ENCODE measurements at places on chromosomes 16 and 17.

DNA sequence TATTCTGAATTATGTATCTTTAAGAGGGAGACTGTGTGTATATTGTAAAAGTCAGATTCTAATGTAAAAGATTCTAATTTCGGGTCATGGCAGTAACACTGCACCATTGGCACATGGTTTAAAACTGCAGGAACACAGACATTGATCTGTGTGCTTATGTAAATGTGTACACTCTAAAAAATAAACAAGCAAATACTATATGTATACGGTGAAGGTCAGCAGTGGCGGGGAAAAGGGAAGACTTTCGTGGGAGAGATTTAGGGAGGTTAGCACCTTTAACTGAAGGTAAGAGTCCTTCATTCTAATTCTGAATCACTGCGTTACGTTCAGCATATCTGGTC lies 157.8 kb upstream of the FAM20A start:
- no peak for DNase-seq

DNA sequence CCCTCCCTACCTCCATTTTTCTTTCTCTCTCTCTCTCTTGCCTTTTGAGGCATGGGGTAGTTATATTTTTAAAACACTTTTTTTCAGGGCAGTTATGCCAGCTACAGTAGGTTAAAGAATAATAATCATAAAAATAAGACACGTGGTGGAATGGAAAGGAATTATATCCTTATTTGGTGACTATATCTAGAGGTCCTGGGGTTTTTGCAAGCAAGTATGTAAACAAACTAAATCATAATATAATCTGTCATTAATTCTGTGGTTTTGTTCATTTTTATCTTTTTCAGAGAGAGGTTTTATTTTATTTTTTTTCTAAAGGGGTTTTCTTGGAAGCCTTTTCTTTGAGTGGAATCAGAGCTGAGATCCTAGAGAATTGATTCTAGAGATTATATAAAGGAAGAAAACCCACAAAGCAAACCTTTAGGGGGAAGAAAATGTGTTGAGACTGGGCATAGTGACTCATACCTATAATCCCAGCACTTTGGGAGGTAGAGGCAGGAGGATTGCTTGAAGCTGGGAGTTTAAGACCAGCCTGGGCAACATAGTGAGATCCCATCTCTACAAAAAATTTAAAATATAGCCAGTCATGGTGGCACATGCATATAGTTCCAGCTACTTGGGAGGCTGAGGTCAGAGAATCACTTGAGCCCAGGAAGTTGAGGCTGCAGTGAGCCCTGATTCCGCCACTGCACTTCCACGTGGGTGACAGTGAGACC lies 53.2 kb downstream of the NQO1 start:
- DNase-seq: no peak

DNA sequence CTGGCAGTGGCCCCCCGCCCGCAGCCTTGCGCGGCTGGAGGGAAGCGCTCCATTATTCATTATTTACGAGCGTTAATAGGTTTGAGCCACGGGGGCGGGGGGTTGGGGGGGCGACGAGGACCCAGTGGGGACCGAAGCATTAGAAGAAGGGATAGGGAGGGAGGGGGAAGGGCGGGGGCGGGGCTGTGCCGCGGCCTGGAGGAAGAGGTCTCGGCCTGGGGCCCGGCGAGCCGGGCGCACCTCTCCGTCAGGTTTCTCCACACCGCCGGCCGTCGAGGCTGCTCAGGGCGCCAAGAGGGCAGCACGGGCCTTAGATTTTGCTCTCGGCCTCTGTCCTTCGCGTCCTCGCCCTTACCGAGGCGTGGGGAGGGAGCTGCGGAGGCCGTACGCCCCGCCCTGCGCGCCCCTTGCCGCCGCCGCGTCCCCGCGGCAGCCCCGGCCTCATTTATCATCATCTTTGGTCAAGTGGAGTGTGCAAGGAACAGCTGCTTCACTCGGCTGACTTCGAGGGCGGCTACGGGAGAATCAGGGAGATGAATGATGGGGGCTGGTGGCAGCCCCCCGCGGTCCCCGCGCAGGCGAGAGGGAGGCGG lies 54.2 kb downstream of the SREBF1 start:
- DNase-seq: no peak

GRCh38 chr16:26827386-26827785 lies 239.3 kb upstream of the C16orf82 start:
- no peak for DNase-seq

DNA sequence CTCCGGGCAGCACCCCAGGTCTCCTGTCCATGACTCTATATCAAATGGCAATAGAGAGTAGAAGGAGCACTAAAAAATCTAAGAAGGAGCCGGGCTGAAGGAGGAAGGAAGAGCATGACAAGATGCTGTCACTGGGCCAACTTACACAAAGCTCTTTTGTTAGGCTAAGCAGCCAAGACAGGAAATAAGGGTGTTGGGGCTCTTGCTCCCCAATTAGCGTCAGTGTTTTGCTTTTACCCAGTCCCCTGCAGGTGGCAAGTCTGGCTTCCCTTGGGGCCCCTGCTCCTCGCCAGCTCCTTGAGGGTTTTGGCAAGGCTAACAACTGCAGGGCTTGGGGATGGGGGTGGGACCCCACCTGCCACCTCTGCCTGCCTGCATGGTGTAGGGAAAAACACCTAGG lies 120.5 kb downstream of the CCT6B start:
- no peak for DNase-seq

- DNase-seq: no peak
Observed at GRCh38 chr16:83343935-83344366, 463.8 kb upstream of the HSBP1 start.

DNA sequence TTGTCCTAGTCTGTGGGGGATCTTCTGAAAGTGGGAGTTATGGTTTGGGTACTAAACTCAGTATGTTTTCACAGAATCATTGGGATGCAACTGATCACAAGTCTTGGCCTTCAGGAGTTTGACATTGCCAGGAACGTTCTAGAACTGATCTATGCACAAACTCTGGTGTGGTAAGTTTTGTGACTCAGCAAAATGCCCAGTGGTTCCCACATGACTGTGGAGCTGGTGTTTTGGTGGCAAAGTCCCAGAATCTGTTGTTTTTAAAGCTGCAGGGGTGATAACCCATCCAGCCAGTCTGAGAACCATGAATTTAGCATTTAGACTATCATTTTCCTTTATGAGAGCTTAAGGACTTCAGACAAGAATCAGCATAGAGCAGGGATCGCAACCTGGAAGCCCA lies 40.6 kb downstream of the GDE1 start:
- no peak for DNase-seq

- no peak for DNase-seq
Observed at GRCh38 chr17:42246515-42246914, 29.7 kb downstream of the STAT5B start.

DNA sequence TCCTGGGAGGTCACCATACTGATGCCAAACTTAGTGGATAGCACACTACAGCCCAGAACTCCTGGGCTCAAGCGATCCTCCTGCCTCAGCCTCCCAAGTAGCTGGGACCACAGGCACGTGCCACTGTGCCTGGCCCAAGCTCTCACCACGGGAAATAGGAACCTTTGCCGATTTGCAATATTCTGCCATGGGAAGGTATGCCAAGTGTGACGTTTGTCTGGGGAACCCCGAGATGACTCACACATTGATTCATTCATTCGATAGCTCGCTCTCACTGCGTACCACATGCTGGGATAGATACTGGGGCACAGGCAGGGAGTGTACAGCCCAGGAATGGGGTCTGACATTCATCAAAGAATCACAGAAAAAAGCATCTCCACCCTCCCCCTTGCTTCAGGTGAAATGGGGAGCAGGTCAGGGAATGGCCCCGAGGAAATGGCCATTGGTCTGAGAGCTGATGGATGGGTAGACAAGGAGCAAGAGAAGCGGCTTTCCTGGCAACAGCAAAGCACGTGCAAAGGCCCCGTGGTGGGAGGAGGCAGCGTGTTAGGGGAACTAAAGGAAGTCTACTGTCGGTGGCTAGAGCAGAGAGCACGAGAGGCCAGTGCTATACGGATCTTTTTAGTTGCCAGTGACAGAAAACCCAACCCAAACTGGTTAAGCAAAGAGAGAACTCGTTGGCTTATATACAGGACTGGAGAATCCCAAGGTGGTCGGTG lies 44.1 kb downstream of the DNAH17 start:
- no peak for DNase-seq

GRCh38 chr16:52318302-52319009 lies 228.5 kb downstream of the TOX3 start:
- DNase-seq: no peak

DNA sequence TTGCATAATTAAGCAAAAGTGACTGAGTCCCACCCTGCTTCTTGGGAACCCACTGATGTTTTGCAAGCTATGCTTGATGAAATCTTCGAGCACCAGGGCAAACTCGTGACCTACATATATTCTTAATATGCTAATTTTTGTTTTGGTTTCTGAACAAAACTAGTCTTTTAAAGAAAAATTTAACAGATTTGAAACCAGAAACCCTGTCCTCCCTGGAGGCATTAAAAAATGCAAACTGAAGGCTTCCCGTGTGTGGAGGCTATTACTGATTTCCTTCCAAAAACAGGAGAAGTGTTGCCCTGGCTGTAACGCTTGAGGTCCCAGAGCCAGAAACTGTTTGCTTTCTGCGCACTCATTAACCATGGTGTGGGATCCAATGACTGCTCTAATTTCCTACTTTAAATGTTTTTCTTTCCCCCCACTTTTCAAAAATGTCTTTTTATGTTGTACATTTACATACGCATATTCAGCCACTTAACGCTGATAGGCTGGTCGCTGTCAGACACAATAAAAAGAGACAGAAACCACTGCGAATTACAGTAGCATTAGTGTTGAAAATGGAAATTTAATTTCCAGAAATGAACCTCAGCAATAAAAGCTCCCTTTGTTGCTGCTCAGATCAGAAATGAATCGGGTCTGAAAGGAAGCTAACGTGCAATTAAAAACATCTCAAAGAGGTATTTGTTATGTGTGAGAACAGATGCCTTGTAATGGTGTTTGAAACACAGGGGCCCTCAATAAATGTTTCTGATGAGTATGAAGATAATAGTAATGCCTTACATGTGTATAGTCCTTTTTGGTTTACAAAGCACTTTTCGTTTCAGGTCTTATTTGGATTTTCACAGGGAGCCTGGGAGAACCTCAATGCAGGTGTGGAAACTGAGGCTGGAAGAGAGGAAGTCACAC lies 39.9 kb upstream of the IRX6 start:
- no peak for DNase-seq

GRCh38 chr17:51289696-51290111 lies 29.4 kb downstream of the UTP18 start:
- no peak for DNase-seq

- DNase-seq: no peak
Observed at GRCh38 chr17:6505425-6506142, 50.8 kb downstream of the PITPNM3 start.

DNA sequence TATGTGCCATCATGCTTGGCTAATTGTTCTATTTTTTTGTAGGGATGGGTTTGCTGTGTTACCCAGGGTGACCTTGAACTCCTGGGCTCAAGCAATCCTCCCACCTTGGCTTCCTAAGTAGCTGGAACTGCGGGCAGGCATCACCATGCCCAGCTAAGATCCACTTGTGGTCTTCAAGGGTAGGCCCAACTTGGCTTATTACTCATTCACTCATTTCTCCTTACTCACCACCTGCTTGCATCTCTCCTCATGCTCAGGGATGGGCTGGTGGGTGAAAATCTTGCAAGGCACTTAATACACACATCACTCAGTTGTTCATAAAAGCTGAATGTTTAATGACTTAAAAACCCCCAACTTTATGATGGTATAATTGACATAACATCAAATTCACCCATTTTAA lies 207.8 kb downstream of the SHISA9 start:
- DNase-seq: no peak

DNA sequence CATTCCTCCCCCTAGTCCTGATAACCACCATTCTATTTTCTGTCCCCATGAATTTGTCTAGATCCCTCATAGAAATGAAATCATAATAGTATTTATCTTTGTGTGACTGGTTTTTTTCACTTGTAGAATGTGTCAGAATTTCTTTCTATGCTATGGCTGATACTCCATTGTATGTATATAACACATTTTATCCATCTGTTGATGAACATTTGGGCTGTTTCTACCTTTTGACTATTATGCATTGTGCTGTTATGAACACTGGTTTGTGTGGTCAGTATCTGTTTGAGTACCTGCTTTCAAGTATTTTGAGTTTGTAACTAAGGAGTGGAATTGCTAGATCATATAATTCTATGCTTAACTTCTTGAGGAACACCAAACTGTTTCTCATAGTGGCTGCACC lies 16.0 kb upstream of the DRG2 start:
- DNase-seq: no peak

DNA sequence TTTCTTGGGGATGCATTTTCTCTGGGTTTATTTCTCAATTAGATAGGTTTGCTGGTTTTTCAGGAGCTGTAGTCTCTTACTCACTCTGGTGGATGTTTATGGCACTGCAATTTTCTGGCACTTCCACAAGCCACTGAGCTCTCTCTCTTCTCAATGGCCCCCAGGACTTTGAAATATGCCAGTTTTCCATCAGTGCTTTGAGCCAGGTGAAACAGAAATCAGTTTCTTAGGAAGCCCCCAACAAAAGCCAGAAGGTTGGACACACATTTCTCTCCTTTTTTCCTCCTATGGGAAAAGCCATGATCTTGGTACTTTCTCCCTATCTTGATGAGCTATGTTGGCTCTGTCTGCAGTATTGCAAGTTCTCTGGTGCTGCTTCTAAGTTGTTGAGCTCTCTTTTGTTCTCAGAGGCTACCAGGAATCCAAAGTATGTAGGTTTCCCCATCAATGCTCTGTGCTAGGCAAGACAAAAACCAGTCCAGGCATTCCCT lies 90.7 kb upstream of the SMIM36 start:
- no peak for DNase-seq

DNA sequence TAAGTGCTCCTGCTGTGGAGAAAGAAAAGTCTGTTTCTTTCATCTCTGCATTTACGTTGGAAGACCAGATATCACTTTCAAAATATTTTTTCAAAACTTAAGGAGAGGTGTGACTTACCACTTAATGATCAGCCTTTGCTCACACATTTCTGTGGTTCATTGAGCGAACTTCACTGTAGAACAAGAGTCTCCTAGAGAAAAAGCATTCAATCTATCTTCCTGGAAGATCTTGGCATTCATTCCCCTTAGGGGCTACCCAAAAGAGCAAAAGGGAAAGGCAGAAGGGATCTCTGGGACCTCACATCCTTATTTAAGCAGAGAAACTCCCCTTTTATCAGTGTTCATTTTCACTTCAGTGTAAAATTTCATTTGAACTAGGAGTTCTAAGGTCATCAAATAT lies 61.2 kb downstream of the HS3ST3A1 start:
- DNase-seq: no peak

DNA sequence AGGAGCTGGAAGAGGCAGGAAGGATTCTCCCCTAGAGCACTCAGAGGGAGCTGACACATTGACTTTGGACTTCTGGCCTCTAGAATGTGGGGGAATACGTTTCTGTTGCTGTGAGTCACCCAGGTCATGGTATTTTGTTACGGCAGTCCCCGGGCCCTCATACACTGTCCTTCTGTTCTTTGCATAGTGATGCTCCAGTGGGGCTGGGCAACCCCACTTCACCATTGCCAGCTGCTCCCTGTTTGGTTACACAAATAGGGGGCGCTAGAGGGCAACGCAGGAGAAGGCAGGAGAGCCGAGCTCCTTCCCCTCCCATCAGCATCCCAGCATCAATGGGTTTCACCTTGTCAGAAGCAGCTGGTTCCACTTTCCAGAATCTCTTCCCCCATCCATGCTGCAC lies 257.7 kb upstream of the FOXF1 start:
- DNase-seq: no peak

GRCh38 chr16:25052151-25052511 lies 37.0 kb upstream of the ARHGAP17 start:
- no peak for DNase-seq

- no peak for DNase-seq
Observed at GRCh38 chr16:20308266-20308665, 19.0 kb downstream of the GP2 start.

All from midbrain (tissue), 1 donor.